ENCODE measurements at places on chromosomes 12 and 14.
A peak's percentile ranks its signal among the peaks of the same experiment; 100 is the strongest.

GRCh38 chr14:82309199-82309598 is 775.5 kb upstream of the SEL1L start:
- no peak for DNase-seq

- DNase-seq: no peak
These were observed 37.1 kb downstream of the CHGA start for GRCh38 chr14:92959761-92960680.

DNA sequence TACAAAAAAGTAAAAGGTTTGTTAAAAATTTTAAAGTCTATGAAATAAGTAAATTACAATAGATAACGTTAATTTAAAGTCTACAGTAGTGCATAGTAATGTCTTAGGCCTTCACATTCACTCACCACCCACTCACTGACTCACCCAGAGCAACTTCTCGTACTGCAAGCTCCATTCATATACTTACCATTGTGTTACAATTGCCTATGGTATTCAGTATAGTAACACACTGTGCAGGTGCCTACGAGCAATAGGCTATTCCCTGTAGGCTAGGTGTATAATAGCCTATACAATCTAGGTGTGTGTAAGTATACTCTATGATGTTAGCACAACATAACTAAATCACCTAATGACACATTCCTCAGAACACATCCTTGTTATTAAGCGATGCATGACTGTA is 435.3 kb upstream of the TMTC1 start:
- DNase-seq: no peak

DNA sequence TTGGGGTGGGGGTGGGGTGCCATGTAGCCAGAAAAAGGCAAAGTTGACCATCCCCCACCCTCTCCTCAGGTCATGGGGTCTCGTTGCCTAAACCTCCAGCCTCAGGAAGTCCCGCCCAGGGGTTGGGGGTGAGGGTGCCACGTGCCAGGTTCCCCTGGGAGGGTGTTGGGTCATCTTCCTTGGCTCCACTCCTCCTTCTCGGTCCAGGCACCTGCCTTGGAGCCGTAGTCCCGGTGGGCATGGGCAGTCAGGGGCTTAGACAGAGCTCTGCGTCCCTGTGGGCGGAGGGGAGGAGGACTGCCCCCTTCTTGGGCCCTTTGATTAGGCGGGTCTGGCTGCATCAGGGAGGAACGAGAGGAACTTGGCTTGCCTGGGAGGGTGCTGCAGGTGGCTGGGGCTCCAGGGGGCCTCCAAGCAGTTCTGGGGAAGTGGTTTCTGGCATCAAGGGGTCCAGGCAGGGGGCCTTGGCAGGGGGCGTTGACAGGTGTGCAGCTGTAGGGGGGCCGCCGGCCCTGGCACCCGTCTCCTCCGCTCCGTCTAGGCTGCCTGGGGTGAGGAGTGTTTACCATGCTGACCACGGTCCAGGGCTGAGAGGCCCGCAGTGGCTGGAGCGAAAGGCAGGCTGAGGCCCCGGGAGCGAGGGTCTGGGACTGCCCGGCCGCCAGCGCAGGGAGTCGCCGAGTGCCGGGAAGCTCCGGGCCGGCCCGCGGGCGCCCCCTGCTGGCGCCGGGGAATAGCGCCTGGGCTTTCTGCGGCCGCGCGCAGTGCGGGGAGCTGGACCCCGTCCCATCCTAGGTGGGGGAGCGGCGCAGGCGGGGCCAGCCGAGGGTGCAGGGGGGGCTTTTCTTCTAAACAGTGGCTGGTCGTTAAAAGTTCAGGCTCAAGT is 7.9 kb downstream of the SETD1B start:
- DNase-seq: peak; percentile 80

DNA sequence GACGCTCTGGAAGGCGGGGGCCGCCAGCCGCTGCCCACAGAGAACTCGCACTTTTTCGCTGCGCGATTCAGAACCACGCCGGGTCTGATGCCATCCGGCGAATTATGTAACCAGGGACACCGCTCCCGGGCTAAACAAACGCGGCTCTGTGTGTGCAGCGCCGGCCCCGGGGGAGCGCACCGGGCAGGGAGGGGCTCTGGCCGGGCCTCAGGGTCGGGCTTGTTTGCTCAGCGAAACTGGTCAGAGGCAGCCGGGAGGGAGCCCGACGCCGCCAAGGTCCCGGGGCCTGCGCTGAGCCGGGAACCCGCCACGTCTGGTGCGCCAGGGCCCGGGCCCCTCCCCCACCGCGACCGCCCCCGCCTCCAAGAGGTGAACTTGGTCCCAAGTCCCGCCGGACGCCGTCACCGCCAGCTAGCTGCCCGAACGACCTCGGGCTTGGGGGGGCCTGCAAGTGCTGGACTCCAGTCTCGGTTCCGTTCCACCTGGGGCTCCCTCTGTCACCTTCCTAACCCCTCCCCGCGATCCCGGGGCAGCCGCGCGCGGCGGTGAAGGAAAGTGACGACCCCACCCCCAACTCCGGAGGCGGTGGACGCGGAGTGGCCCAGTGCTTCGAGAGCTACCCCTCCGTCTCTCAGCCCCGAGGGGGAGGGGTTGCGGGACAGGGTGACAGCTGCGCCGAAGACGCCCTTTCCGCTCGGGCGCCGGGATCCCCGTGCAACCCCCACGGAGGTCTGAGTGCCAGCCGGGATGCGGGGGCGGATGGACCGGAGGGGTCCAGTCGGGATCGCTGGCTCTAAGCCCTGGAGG is 848 bp downstream of the CTDSP2 start:
- peak; percentile 80 for DNase-seq
